ENCODE measurements at places on chromosomes 13 and 19.

DNA sequence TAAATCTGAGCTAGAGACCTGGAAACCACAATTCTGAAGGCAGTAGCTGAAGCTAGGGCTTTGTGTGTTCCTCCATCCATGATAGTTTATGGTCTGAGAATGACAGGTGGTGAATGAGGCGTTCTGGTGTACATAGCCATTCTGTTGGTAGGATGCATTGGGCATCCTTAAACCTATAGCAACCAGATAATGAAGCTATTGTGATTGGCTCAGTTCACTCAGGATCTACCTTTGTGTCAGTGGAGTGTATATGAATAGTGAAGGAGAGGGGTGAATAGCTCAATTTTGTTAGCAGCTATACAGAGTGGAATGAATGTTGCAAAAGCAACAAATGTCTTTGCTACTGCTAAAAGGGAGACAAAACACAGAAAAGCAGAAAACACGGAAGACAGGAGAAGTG is 80.0 kb upstream of the PCDH20 start:
- no peak for DNase-seq

DNA sequence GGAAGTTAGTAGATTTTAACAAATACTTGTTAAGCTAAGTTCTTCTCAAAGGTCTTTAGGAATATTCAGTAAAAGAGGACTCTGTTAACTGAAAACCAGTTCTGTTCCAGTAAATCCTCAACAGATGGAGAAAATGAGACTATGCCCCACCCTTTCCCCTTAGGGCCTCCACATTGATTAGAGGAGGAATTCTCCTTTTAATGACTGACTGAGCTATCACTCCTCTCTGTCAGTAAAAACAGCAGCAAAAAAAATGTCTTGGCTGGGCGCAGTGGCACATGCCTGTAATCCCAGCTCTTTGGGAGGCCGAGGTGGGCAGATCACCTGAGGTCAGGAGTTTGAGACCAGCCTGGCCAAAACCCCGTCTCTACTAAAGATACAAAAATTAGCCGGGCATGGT is 50.1 kb downstream of the NLRP12 start:
- DNase-seq, result no peak

GRCh38 chr13:100392709-100393630 is 195.6 kb downstream of the GGACT start:
- DNase-seq, result peak; percentile 76

DNA sequence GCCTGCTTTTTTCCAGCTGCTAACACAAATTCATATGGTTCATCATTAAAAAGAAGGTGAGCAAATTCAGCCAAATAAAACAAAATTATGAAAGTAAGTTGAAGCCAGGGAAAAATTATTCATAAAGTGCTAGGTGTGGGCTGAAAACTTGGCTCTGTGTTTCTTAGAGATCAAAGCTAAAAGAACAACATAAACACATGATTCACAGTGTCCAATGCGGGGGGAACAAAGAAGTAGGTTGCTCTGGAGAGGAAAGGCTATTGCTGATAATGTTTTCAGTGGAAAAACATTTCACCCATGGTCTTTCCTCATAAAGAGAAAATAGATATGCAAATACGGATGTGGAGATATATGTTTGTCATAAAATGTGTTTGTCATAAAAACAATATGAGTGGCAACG is 1691.5 kb upstream of the SLC10A2 start:
- DNase-seq, result no peak

DNA sequence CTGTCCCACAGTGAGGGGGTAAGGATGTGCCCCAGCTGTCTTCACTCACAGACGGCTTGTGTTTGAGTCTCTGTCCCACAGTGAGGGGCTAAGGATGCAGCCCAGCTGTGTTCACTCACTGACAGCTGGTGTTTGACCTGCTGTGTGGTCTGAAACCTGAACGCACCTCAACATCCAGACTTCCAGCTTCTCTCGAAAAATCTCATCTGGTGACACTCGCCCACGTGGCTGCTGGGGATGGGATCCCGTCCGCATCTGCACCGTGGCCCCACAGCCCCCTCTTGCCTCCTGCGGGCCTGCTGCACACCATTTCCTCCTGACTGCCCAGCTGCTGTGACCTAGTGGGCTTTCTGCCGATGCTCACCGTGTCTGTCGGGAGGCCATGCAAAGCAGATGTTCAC is 27.3 kb downstream of the CHAF1A start:
- DNase-seq, result no peak

DNA sequence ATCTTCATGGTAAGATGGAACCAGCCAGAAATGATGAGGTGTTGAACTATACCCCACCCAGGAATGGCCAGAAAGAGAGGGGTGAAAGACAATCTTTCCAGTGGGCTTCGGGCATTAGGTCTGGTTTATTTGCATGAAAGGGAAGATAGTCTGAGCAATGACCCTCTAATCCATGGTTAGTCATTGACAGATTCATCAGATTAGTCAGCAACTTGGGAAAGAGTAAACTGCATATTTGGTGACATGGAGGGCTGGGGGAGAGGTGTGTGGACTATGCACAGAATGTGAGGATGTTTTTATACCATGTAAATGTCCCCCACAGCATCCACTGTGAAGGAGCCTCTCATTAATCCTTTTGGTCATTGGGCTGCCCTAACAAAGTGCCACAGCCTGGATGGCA is 30.1 kb upstream of the USP12 start:
- no peak for DNase-seq

DNA sequence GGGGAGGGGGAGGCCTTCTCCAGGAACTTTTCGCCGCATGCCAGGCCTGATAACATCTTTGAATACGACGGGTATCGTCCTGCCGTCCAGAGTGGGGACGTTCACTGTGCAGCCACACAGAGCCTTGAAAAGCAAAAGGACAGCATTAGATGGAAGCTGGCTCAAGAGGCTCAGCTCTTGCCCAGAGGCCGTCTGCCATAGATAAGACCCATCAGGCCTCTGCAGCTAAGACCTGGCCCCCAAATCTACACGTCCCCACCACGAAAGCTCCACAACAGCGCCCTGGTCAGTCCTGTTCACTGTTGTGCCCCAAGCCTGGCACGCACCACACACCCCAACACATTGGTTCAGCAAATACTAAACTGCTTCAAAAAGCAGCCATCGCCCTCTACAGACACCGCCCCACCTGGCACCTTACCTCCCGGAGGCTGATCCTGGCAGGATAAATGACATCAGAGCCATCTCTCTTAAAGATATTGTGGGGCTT is 2.1 kb downstream of the DNAJB1 start:
- DNase-seq, result no peak

DNA sequence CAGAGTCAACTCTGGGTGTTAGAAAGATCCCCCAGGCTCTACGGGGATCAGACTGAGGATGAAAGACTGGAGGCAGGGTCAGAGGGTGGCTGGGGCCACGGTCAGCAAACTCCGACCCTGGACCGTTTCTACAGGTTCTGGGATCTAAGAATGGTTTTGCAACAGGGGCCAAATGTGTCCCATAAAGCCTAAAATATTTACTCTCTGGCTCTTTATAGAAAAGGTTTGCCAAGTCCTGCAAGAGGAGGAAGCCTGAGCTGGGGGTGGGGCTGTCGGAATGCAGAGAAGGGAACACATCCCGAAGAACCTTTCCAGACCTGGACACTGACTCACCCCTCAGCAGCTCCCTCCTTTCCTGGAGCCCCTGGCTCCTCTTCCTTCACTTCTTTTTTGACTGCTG is 20.7 kb downstream of the LIG1 start:
- no peak for DNase-seq

Measured in CD4-positive, alpha-beta T cell (primary cell).